ENCODE measurements at places on chromosomes 12 and 14.

DNA sequence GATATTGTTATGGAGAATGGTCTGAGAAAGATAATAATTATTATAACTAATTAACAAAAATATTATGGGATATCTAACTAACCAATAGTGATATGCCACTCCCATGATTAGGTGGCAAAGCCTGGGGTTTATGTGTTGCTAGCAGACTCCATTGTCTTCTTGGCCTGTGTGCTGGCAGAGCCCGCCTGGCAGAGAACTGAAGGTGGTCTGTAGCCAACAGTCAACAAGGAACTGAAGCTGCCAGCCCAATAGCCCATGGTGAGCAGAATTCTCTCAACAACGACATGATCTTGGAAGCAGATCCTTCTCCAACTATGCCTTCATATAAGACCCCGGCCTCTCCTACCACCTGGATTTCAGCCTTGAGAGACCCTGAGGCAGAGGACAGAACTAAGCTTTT lies 258.8 kb downstream of the SLC15A4 start:
- no peak for DNase-seq

DNA sequence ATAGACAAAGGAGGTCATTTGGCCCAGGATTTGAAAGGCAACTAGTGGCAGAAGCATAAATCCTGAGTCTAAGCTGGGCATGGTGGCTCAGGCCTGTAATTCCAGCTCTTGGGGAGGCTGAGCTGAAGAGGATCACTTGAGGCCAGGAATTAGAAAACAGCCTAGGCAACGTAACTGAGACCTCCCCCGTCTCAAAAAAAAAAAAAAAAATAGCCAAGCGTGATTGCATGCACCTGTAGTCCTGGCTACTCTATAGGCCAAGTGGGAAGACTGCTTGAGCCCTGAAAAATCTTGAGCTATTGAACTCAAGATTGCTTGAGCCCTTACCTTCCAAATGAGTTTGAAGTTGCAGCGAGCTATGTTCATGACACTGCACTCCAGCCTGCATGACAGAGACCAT lies 7.8 kb downstream of the GON7 start:
- no peak for DNase-seq

DNA sequence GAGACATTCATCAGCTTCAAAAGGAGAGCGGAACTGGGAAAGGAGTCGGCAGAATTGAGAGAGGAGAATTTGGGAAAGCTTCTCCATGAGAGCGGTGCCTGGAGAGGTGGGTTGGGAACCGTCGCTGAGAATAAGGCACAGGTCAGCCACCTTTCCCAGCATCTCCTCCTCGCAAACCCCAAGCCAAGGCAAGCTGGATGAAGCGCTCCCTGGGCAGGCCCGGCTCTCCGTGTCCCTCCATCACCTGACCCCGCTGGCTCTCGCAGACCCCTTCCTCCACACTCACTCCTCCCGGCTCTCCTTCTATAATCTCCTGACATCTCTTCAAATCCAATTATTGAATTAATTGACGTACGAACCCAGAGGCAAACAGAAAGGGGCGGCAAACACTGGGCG lies 18.9 kb upstream of the ATP5MC2 start:
- no peak for DNase-seq

- DNase-seq, result no peak
Observed at GRCh38 chr14:73789989-73790581, 61.5 kb upstream of the PTGR2 start.

DNA sequence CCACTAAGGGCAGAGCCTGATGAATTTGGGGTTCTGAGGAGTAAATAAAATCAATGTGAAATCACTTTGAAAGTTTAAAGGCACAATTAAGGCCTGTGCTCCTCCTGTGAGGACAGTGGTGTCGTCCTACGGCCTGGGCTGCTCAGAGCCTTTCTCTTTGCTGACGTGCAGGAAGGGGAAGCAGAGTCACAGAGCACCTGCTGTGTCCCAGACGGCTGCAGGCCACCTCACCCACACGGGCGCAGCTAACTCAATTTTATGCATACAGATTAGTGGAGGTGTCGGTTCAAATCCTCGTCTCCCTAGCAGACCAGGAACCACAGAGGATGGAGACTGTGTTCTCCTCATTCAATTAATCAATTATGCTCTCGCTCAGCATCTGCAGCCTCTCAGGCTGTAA lies 11.4 kb upstream of the DLK1 start:
- no peak for DNase-seq

DNA sequence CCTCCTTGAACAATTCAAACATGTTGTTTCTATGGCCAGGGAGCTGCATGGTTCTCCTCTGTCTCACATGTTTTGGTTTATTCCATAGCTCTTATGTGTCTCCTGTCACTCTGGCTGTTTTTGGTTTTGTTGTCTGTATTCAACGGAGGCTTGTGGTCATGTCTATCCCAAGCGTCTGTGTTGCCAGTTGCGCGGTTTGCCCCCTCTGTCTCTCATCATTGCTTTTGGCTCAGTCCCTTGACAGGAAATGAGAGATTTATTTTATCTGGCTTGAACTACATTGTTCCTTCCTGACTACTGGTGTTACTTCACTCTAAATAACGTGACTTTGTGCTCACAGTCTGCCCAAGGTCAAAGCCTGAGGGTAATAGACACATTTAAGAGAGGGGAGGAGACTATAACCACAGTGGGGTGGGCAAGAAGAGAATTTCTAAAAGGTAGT lies 96.4 kb upstream of the SOX5 start:
- DNase-seq, result no peak

- DNase-seq, result no peak
Observed at GRCh38 chr14:74871819-74872218, 4.1 kb downstream of the PROX2 start.

DNA sequence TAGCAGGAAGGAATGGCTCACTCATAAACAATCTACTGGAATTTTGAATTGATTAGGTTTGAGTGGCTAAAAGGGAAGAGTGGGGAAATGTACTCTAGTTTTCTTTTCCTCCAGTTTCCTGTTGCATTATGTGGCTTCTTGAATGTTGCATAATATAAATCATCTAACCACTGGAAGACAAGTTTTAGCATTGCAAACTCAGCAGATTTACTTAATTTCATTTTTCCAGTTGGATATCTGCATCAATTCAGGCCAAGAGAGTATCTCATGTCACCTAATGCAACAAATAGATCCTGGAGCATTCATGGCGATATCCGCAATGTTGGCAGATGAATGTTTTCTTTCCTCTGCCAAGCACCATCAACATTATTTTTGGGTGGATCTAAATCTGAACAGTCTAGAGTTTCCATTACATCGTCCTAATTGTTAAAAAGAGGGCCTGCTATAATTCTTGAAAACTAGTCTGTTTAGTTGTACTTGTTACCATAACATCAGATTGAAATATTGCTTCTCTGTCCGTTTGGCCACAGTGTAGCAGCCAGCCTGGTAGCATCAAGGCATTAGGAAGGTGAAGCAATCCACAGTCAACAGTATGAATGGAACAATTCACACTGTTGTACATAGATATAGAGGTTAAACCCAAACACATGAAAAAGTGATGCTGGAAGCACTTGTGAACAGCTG lies 544.2 kb downstream of the ETNK1 start:
- DNase-seq, result no peak

GRCh38 chr14:70779667-70780066 lies 29.6 kb downstream of the MAP3K9 start:
- DNase-seq, result no peak

Data from activated naive CD8-positive, alpha-beta T cell treated with anti-CD3 and anti-CD28 coated beads, Interleukin-2, amount 10 ng/mL, durations not matched to agents 7 days and 5 days (primary cell).